ENCODE measurements at places on chromosomes 11 and 22.

DNA sequence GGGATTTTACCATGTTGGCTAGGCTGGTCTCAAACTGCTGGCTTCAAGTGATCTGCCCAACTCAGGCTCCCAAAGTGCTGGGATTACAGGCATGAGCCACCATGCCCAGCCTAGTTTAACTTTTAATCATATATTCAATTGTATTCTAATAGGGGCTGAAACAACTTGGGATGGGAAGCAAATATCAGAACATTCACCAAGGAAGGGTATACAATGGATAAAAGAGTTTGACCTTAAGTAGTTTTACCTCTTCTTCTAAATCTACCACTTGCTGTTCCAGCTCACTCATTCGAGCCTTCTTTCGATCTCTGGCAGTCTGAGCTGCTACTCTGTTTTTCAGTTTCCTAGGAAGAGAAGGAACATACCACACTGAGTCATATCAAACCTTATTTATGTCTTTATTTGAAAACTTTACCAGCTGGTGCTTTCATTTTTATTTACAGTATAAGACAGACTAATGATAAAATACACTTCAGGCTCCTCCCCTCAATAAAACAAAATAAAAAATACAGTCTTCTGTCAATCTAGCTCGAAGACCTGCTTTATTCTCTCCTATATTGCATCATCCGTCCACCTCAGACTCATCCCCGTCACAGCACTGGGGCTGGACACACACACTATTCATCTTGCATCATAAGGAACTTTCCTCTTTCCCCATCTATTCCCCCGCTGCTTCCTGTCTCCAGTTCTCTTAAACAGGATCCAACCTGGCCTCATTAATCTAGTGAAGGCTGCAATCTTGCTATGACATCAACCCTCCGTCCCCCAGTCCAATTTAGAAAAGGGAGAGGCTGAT lies 1.4 kb downstream of the XBP1 start:
- no peak for DNase-seq

DNA sequence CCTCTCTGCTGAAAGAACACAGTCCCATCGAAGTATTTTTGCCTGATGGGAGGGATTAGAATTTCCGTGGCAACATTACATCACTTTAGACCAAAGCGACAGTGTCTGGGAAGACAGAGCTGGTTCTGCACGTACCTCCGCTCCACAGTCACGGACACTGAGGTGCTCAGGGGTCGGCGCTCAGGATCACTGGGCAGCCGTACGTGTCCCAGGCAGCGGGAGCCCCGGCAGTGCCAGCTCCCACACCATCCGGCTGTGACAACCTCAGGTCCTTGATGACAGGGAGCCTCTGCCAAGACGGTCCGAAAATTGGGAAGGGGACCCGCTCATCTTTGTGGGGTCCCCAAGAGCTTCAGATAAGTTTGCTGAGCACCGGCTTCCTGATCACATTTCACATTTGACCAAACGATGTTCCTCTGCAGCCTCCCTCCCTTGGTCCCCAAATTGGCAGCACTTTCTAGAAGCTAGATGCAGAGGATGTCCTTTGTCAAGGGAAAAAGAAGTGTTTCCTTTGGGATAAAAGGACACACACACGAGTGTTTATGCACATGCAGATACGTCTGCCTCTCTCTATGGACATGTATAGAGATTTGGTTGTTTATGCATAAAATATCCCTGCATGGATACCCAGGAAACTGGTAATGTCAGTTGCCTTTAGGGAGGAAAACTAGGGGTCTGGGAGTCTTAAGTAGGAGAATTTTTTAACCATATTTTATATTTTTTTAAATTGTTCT lies 61.6 kb upstream of the LINC01488 start:
- no peak for DNase-seq

- no peak for DNase-seq
Measured at GRCh38 chr22:41683616-41684015, 5.1 kb downstream of the SNU13 start.

DNA sequence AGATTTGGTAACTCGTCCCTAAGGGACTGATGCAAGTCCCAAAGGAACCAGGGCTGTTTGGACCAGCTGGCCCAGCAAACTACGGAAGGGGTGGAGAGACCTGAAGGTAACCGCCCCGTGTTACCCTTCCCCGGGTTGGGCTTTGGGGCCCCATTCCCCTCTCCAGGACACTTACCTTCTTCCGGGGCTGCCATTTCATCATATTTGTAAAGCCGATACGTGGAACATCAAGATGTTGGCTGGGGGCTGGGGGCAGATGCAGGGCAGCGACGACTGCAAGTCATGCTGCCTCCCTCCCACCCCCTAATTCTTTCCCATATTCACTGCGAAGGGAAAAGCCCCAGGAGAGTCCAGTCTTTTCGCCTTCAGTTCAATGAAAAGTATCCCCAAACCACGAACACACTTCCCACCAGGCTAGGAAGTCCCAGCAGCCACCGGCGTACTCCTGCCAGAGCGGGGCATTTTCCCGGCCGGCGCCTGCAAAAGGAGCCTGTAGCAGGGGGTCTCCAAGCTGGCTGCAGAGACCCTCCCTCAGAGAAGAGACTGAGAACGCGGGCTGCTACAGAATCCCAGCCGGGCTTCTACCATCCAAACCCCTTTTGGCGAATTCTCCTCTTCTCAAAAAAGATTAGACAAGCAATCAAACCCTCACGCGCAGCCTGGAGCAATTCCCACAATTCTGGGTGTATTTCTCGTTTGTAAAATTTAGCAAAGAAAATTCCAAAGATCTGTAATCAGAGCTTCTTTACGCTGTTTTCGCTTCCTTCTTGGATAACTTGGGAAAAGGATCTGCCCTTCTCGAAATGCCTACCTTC lies 236.7 kb downstream of the TTC28 start:
- DNase-seq: peak; percentile 48

DNA sequence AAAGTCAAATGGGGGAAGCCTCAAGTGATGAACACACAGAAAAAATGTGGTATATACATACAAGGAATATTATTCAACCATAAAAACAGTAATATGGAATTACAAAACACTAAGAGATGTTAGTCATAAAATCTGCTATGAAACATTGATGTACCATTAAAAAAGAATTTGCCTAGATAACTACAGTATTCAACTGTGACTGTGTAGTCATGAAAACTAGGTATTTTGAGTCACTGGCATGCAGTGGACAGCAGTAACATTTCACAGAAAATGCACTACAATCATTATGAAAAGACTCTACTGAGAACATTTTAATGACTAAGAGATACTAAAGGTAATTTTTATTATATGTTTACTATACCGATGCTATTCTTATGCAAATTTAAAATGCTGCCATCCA lies 11.7 kb downstream of the ZNF195 start:
- no peak for DNase-seq

DNA sequence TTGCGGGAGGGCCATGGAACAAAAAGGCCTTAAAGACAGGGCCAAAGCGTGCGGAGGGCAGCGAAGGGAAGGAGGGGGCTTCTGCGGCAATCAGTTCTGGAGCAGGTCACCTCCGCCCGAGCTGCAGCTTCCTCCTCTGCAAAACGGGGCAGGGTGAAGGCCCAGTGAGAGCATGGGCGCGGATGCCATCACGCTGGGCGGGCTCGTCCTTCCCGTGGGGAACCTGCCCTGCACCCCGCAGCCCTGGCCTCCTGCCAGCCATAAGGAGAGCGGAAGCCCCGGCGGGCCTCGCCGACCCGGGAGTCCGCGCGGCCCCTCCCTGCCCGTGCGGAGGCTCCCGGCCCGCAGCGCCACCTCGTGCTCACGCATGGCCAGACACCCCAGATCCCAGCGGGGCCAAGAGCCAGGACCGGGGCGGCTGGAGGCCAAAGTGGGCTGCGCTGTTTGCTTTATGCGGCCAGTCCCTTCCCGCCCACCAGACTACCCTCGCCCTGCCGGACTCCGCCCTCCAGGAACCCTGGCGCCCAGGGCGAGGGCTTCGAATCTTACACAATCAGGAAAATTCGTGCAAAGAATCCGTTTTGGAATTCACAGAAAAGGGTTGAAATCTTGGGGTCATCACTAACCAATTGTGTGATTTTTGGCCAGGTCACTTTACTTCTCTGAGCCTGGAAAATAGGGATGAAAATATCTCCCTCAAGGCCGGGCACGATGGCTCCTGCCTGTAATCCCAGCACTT lies 16.1 kb downstream of the TSKU start:
- DNase-seq: peak; percentile 76

- DNase-seq: no peak
Measured at GRCh38 chr11:130308886-130309285, 5.8 kb downstream of the ZBTB44 start.

- no peak for DNase-seq
Measured at GRCh38 chr11:92894197-92894596, 75.3 kb upstream of the MTNR1B start.

DNA sequence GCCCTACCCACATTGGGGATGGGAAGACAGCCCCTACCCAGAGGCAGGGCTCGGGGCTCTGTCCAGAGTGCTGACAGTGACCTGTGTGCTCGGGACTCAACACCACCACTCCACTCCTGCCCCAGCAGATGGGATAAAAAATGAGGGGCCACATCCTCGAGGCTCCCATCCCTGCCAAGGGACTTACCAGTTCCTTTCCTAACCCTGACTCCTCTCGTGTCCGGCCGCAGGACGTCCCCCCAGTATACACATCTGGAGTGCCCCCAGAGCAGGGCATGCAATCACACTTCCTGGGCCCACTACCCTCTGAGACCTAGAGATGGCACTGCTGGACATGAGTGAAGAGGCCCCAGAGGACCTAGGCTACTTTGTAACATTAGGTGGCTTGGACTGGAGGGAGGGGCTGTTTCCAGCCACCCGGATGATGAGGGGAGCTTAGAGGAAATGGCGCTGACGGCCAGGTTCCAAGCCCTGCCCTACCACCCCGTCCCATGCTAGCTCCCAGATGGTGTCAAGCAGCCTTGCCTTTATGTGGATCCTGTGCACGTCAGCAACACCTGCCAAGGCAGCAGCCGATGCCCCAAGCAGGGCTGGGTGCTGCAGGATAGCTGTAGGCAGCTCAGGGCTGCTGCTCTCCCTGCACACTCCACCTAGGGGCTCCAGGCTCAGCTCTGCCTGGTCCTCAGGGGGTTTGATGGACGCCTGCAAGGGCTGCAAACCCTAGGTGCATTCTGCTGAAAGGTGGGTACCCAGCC lies 86.6 kb downstream of the DGCR2 start:
- no peak for DNase-seq

GRCh38 chr11:133271206-133271605 lies 261.1 kb downstream of the OPCML start:
- no peak for DNase-seq

GRCh38 chr22:43396934-43397457 lies 14.8 kb upstream of the MPPED1 start:
- no peak for DNase-seq

DNA sequence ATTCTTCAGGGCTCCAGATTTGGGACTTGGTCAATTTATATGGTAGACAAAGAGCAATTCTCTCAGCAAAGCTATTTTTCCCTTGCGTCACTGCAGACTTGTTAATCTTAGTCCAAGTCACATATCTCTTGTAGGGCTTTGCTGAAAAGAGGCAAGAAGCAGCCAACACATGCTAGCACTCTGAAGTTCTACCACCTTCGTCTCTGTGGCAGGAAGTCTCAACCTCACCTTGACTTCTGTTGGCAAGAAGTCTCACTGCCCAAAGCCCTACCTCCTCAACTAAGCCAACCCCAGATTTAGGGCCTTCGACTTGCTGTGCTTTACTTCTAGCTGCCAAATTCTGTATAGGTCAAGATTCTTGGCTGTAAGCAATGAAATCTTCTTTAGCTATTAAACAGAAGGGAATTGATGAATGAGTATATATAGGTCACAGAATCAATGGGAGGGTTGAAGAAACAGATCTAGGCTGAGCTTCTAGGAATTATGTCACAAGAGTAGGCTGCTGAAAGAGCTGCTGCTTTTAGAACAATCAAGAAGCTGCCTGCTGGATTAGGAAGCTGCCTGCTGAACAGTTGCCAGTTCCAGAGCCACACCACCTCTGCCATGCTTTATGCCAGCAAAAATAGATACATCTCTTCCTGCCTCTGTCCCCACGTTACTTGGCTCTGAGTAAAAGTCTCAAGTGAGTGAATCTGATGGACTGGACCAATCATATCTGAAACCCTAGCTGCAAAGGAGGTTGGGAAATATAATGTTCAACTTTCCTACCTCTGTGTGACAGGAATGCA lies 17.6 kb upstream of the NCR3LG1 start:
- DNase-seq: no peak

DNA sequence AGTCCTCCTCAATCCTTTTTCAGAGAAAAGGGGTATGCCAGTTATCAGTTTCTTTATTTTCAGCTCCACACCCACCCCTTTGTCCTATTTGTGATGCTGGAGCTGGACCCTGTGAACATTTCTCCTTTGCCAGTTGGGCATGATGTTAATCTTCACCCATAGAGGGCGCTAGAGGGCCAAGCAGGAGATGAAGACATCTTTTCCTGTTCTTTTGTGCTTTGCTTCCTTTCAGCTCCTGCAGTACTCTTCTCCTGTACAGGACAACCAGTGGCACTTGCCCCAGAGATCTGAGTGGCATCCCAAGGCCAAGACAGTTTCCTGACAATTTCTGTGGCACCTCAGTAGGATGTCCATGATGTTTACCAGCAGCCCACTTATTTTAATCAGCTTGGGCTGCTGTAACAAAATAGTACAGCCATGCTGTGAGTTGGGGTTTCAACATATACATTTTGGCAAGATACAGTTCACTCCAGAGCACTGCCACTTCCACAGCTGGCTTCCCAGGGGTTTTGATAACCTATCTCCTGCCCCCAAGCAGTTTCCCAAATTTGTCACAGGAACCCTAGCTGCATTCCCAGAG lies 4.6 kb downstream of the SAA2 start:
- DNase-seq: peak; percentile 5

DNA sequence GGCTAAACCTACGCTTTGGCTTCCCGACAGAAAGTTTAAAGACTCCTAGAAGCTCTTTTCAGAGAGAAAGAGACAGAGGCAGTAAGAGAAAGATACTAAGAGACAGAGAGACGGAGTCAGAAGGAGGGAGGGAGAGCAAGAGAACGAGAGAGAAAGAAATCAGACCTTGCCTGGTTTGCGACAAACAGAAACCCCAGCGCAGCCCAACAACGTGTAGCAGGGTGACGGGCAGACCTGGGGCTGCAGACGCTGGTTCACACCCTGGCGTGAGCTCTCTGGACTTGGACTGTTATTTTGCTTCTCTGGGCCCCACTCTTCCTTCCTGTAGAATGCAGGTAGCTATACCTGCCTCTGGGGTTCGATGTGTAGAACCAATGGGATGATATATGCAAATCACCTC lies 244.4 kb upstream of the SYN3 start:
- no peak for DNase-seq

- no peak for DNase-seq
Measured at GRCh38 chr11:115927823-115928329, 423.7 kb upstream of the CADM1 start.

- no peak for DNase-seq
Measured at GRCh38 chr22:29205594-29206371, at the start of gene EMID1. EMID1 (plus strand) TSS chr22:29205896; CDS start chr22:29206039, 143 bp downstream.

- DNase-seq: no peak
Measured at GRCh38 chr11:16902781-16903378, 111.3 kb downstream of the PLEKHA7 start.

All from hippocampal formation (tissue), 2 donors.